ENCODE measurements at places on chromosomes 1 and 21.

- peak; percentile 4 for DNase-seq
Measured at GRCh38 chr1:188463919-188464318, 1635.2 kb downstream of the PLA2G4A start.

- DNase-seq: no peak
Measured at GRCh38 chr1:246052603-246053002, 454.5 kb downstream of the SMYD3 start.

DNA sequence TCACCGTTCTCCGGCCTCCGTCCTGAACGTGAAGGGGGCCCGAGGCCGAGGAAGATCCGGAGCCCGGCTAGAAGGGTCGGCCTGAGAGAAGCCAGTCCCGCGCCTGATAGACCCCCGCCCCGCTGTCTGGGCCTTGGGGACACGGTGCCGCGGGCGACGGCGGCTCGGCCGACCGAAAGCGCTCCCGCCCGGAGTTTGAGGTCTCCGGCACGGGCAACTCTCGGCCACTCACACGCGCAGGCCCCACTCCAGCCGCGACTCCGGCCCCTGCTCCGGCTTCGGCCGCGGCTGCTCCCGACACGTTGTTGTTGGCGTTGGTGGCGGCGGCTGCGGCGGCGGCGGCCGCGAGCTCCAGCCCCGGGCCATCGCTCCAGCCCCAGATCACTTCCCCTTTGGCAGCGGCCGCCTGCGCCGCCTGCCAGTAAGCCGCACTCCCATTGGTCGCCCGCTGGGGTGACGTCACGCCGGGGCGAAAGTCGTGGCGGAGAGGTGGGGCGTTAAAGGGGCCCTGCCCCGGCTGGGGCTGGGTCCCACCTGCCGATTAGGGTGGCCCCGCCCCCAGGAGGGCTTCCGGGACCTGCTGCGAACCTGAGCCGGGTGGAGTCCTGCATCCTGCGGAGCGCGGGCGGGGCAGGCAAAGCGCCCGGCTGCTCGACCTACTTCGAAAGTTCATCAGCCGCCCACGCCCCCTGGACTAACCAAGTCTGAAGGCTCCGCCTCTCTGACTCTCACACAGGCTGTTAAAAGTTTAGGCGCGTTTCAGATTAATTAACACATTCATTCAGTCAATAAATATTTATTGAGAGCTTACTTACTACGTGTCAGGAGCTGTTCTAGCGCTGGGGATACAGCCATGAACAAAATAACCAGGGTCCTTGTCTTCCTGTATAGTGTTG lies at the start of gene EFCAB14:
EFCAB14 (minus strand) TSS at position 388 of the 896 bp plus-strand sequence. CDS start 1,027 bp downstream, outside the sequence.
- DNase-seq: peak; percentile 98

GRCh38 chr1:101282314-101283038 lies 45.7 kb downstream of the S1PR1 start:
- DNase-seq: peak; percentile 44

GRCh38 chr1:73556270-73556669 lies 641.7 kb downstream of the LRRIQ3 start:
- peak; percentile 2 for DNase-seq

Data from hematopoietic multipotent progenitor cell treated with erythropoietin and hydrocortisone succinate and interleukin-3 and kit ligand, for 4 days (in vitro differentiated cells).